MCF 10A (cell line): ENCODE measurements at places on chromosomes 7 and 10. TPM values are rescaled to one million over a fixed set of nuclear protein-coding genes. Genes with fewer than 3 reads are reported as not detected.

GRCh38 chr10:25129592-25129991 is 45.2 kb upstream of the GPR158 start:
- no peak overlapping the region for H3K27ac ChIP-seq
- peaks cover 32% of the 10 kb centered on the region for H3K27me3 ChIP-seq
- DNase-seq, result no peak
- no peak overlapping the region for H3K4me3 ChIP-seq

DNA sequence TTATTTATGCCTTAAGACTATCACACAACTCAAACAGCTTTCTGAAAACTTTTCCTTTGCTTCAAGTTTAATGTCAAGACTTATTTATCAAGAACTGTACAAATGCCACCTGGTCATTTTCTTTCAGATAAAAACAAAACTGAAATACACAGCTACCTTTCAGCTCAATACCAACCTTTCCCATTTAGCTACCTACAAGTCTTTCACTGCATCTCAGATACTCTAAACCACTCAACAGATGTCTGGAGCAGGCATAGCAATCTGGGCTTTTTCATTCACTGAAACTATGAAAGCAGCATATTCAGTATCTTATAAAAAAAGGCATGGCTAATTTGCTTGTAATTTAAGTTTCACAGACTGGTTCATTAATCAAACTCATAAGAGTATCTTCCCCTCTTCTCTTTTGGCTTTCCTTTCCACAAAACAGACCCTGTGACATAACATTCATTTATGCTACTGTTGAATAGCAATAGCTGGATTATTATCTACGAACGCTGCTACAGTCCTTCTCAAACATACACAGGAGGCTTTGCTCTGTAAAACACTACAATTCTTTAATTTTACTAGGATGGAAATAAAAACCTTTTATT is 8.2 kb downstream of the TRA2A start:
- no peak for DNase-seq
- H3K27me3 ChIP-seq, result no peaks in the 10 kb centered on the region
- H3K4me3 ChIP-seq, result no peak overlapping the region
- peaks cover 32% of the 10 kb centered on the region for H3K4me1 ChIP-seq

DNA sequence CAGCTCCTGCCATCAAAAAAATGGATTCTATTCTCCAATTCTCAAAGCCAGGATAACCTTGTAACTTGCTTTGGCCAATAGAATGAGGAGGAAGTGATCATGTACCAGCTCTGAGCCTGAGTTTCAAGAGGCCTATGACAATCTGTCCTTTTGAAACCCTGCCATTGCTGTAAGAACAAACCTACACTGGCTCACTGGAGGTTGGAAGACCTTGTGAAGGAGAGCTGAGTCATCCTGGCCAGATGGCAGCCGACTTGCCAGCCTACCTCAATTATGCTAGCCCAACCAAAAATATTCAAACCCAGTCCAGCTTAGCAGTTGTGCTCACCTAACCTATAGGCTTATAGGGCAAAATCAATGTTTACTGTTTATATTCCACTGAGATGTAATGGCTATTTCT is 93.0 kb downstream of the HGF start:
- H3K4me3 ChIP-seq, result no peak overlapping the region
- H3K36me3 ChIP-seq, result no peaks in the 10 kb centered on the region
- H3K27ac ChIP-seq, result peak overlapping the region; percentile 42
- peak; percentile 57 for DNase-seq
- H3K27me3 ChIP-seq, result no peaks in the 10 kb centered on the region
- H3K4me1 ChIP-seq, result peaks cover 8% of the 10 kb centered on the region

- no peak overlapping the region for H3K27ac ChIP-seq
- peaks cover 31% of the 10 kb centered on the region for H3K4me1 ChIP-seq
- peak; percentile 94 for DNase-seq
- H3K27me3 ChIP-seq, result no peaks in the 10 kb centered on the region
These were observed 1.9 kb upstream of the STX1A start for GRCh38 chr7:73721377-73721817.

DNA sequence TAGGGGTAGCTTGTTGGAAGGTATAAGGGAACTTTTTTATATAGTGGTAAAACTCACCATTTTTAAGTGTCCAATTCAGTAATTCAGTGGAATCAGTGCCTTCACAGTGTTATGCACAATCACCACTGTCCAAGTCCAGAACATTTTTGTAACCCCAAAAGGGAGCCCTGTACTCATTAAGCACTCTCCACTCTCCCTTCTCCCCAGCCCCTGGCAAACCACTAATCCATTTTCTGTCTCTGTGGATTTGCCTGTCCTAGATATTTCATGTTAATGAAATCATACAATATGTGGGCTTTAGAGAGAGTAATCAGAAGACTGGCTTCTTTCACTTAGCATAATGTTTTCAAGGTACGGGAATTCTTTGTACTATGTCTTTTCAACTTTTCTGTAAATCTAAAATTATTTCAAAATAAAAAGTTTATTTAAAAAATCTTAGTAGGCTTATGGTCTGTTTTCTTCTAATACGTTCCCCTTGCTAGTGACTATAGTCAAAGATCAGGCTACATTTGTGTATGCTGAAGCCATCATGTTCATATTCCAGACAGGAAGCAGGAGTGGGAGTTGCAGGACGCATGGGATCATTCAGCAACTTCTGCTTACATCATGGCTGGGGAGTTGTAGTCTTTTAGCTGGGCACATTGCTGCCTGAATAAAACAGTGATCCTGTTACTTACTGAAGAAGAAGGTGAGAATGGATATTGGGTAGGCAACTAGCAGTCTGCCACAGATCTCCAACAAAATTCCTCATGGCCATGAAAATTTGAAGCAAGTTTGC is 35.4 kb upstream of the TAX1BP1 start:
- no peak overlapping the region for H3K4me3 ChIP-seq
- no peaks in the 10 kb centered on the region for H3K27me3 ChIP-seq
- H3K27ac ChIP-seq, result no peak overlapping the region
- no peak for DNase-seq
- H3K36me3 ChIP-seq, result no peaks in the 10 kb centered on the region

DNA sequence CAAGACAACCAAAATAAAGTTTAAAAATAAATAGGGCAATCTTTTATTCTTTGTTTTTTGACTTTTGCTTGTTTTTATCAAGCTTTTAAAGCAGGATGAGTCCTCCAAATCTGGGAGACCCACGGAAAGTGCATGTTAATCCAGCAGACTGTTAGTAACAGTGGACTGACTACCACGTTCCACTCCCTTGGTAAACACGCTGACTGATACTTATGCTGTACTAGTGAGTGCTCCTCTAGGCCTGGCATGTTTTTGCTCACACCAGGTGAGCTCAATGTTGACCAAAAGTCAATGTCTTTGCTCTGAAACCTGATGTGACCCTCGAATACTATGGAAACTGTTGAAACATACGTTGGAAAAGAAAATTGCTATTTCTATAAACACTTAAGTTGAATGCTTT is 88.4 kb downstream of the KIAA1549 start:
- H3K36me3 ChIP-seq, result peaks cover 7% of the 10 kb centered on the region
- H3K27me3 ChIP-seq, result no peaks in the 10 kb centered on the region
- DNase-seq, result no peak
- H3K27ac ChIP-seq, result no peak overlapping the region

DNA sequence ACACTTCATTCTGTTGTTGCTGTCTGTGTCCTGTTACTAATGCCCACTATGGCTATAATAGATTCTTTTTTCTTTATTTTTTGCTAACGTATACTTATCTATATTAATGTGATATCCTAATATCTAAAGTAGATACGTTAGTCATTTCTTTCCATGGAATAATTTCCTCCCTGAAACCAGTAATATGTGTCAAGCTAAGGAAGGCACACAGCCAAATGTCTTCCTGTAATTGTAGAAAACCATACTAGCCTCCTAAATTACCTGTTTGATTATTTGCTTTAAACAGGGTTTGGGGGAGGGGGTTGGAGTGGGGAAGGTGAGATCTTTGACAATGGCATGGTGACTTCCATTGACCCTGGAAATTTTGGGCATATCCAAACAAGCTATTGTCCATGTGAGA is 56.4 kb downstream of the THNSL1 start:
- H3K27ac ChIP-seq, result no peak overlapping the region
- DNase-seq, result no peak
- H3K4me1 ChIP-seq, result peaks cover 9% of the 10 kb centered on the region
- H3K4me3 ChIP-seq, result no peak overlapping the region

DNA sequence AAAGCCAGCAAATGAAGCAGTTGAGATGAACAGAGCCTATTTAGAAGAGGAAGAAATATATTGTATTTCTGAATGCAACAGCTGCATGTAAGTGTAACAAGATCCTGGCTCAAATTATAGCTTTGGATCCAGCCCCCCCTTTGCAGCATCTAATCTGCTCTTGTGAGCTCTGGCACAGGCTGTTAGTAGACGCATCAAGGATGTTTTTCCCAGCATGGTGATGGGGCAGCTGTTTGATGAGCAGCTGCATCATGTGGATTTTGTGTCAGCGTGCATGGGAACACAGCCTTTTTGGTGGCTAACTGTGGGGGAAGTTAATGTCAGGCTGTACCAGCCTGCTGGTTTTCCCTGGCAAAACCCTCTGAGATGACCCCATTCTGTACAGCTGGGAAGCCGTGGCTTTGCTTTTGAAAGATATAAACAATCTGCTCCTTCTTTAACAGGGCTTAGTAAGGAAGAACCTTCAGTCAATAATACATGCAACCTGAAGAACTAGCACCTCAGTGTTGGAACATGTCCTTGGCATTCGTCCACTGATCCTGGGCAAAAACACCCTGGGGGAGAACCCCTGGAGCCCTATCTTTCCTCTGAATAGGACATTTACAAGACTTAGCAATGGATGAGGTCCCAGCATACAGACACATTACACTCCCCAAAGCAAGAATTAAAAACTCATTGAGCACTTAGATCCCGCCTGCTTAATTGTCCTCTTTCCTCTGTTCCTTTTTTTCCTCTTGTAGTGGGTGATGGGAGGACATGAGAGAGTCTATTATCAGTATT is 70.6 kb downstream of the NPS start:
- no peak overlapping the region for H3K4me3 ChIP-seq
- no peak for DNase-seq
- H3K4me1 ChIP-seq, result no peaks in the 10 kb centered on the region

- H3K27me3 ChIP-seq, result no peaks in the 10 kb centered on the region
- no peak overlapping the region for H3K4me3 ChIP-seq
- no peaks in the 10 kb centered on the region for H3K36me3 ChIP-seq
These were observed 115.1 kb upstream of the RET start for GRCh38 chr10:42961796-42962109.

- H3K4me1 ChIP-seq, result no peaks in the 10 kb centered on the region
- peaks cover 19% of the 10 kb centered on the region for H3K27me3 ChIP-seq
- no peaks in the 10 kb centered on the region for H3K36me3 ChIP-seq
- H3K4me3 ChIP-seq, result no peak overlapping the region
- H3K27ac ChIP-seq, result no peak overlapping the region
These were observed 58.3 kb upstream of the SHH start for GRCh38 chr7:155870334-155871180.

DNA sequence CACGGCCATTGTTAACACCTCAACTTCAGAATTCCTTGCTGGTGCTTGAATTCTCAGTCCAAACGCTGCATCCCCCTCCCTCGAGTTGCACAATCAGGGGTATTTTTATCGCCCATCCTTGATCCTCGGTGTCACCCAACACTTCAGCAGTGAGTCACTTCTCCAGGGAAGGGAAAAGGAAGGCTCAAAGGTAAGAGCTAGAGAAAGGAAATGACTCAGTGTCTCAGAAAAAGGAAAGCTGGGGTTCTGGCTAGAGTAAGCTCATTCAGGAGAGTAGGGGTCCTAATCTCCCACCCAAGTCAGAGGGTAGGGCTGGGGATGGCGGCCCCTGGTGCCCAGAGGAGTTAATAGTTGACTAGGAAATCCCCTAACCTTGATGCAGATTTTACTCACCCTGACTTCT is 39.8 kb upstream of the TRIM8 start:
- peaks cover 18% of the 10 kb centered on the region for H3K4me1 ChIP-seq
- H3K27ac ChIP-seq, result peak overlapping the region; percentile 43
- peaks cover 6% of the 10 kb centered on the region for H3K36me3 ChIP-seq
- DNase-seq, result peak; percentile 92
- H3K4me3 ChIP-seq, result peak overlapping the region; percentile 32

- H3K27ac ChIP-seq, result no peak overlapping the region
- no peak overlapping the region for H3K4me3 ChIP-seq
- DNase-seq, result peak; percentile 24
- H3K4me1 ChIP-seq, result peaks cover 6% of the 10 kb centered on the region
- H3K27me3 ChIP-seq, result no peaks in the 10 kb centered on the region
These were observed 146.7 kb upstream of the SP4 start for GRCh38 chr7:21281193-21281592.

DNA sequence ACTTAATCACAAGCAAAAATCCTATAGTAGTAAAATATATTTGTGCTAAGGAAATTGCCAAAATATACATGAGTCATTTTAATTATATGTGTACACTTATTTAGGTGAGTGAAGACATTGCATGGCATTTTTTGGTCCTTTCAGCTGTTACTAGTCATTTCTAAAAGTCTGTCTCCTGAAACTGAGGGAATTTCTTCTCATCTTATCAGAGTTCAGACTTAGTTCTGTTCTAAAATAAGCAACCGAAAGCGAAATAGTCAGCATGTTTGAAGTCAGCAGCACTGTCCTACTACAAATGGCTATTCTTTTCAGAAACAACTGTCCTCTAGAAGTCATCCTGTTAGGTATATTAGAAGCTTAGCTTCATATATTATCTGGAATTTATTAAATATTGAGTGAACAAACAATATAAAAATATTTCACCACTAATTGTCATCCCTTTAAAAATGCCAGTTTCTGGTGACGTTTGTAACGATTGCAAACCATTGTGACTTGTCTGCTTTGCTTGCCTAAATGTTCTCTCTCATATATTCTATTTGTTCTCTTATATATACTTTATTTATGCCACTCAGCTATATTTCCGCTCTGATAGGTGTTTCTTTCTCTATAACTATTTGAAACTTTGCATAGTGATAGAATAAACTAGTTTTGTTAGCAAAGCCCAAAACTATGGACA is 227.4 kb upstream of the KAT6B start:
- H3K36me3 ChIP-seq, result peaks cover 27% of the 10 kb centered on the region
- H3K27me3 ChIP-seq, result no peaks in the 10 kb centered on the region
- H3K4me3 ChIP-seq, result no peak overlapping the region
- DNase-seq, result no peak
- H3K4me1 ChIP-seq, result no peaks in the 10 kb centered on the region

The PALD1 gene
- total RNA-seq, result 0.12 TPM in 1 of 2 replicates, not detected in the other

The COBL gene
- total RNA-seq, result 7.3 and 12.3 TPM in 2 replicates

The SH2B2 gene
- total RNA-seq, result 1.4 and 2.4 TPM in 2 replicates

The EPO gene
- total RNA-seq, result not detected in 2 replicates

The PCLO gene
- 2.0 and 2.3 TPM in 2 replicates for total RNA-seq

The BAMBI gene
- total RNA-seq, result 21.2 and 31.6 TPM in 2 replicates

The AKR1C2 gene
- total RNA-seq, result 19.7 and 21.1 TPM in 2 replicates
